Sigmoid colon (tissue), 7 donors: ENCODE measurements at places on chromosomes 12 and 14. TPM values are rescaled to one million over a fixed set of nuclear protein-coding genes. Genes with fewer than 3 reads are reported as not detected.

DNA sequence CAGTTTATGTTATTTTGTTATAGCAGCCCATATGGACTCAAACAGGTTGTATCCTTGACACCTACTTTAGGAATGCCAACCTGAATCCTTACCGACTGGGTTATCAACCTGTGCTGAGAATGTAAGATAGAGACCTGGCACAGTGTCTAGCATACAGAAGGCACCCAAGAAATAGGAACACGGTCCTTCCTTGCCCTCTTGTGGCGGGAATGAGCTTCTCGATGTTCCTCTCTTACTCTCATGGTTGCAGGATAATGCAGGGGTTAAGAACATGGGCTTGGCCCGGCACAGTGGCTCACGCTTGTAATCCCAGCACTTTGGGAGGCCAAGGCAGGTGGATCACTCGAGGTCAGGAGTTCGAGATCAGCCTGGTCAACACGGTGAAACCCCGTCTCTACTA is 6.5 kb downstream of the C12orf43 start:
- H3K27ac ChIP-seq, result no peak overlapping the region
- peaks cover 28% of the 10 kb centered on the region for H3K36me3 ChIP-seq
- no peaks in the 10 kb centered on the region for H3K27me3 ChIP-seq
- no peak for DNase-seq
- no peaks in the 10 kb centered on the region for H3K4me1 ChIP-seq

- DNase-seq, result no peak
- H3K36me3 ChIP-seq, result peaks cover 23% of the 10 kb centered on the region
- peak overlapping the region; percentile 33 for H3K27ac ChIP-seq
- no peaks in the 10 kb centered on the region for H3K27me3 ChIP-seq
- peak overlapping the region; percentile 64 for H3K4me3 ChIP-seq
These were observed 2.2 kb downstream of the SLC38A2 start for GRCh38 chr12:46370380-46370734.

GRCh38 chr14:96987086-96987474 is 189.9 kb downstream of the VRK1 start:
- H3K4me1 ChIP-seq, result no peaks in the 10 kb centered on the region
- no peaks in the 10 kb centered on the region for H3K36me3 ChIP-seq
- no peaks in the 10 kb centered on the region for H3K27me3 ChIP-seq

DNA sequence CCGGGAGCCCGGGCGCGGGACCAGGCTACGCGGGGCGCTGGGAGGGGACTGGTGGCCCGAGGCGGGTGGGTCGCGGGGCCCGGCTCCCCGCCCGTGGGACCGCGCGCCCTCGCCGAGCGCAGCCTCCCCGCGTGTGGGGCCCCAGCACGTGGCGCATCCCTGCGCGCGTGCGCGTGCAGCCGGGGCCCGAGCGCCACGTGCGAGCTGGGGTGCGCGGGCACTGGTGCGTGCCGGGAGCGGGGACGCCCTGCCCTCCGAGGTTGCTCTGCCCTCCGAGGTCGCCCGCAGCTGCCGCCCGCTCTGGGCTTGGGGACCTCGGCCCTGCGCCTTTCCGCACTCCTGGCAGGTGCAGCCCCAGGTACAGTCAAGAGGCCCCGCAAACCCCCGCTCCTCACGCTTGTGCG is 365 bp upstream of the CCDC88C start:
- H3K27me3 ChIP-seq, result peaks cover 18% of the 10 kb centered on the region
- H3K36me3 ChIP-seq, result no peaks in the 10 kb centered on the region
- H3K27ac ChIP-seq, result peak overlapping the region; percentile 49
- no peaks in the 10 kb centered on the region for H3K4me1 ChIP-seq

DNA sequence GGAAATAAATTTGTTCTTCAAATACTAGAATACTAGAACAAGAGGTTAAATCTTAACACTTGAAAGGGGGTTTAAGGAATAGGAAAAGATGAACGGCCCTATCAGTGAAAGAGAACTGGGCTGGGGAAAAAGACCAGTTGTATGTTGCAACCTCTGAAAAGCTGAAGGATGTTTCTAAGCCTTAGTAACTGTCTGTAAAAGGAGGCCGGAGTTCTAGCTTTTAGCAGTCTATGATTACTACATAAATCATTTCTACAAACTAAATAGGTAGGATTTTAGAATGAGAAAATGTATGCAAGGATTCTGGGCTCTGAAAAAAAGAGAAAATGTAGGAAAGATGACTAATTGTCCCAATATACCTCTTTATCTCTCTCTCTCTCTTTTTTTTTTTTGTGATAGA is 4.9 kb downstream of the CERS5 start:
- no peak for DNase-seq
- no peak overlapping the region for H3K4me3 ChIP-seq
- H3K27ac ChIP-seq, result no peak overlapping the region
- no peaks in the 10 kb centered on the region for H3K27me3 ChIP-seq
- peaks cover 11% of the 10 kb centered on the region for H3K4me1 ChIP-seq

DNA sequence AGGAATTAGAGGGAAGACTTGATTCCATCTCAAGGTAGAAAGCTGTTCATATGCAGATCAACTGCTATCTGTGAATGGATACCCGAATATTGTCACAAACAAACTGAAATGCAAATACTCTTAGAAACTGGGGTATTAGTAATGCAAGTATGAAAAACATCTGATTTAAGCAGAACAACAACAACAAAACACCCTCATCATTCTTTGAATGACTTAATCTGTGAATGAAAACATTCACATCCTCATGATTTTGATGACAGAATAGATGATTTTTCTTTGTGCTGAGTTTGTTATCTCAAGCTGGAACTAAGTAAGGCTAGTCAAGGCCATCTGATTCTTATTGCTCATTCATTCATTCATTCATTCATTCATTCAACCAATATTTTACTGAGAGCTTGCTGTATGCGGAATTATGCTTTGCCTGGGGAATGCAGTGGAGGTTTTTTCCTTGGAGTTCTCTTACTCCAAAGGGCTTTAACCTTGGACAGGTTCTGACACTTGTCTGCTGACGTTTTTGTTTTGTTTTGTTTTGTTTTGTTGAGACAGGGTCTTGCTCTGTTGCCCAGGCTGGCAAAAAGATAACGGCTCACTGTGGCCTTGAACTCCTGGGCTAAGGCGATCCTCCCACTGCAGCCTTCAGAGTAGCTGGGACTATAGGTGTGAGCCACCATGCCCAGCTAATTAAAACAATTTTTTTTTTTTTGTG is 23.3 kb downstream of the OR10G3 start:
- H3K4me3 ChIP-seq, result no peak overlapping the region
- H3K4me1 ChIP-seq, result peaks cover 11% of the 10 kb centered on the region
- no peaks in the 10 kb centered on the region for H3K27me3 ChIP-seq
- no peak for DNase-seq

GRCh38 chr12:65470256-65470655 is 191.8 kb downstream of the MSRB3 start:
- peaks cover 12% of the 10 kb centered on the region for H3K4me1 ChIP-seq
- no peak overlapping the region for H3K27ac ChIP-seq
- no peaks in the 10 kb centered on the region for H3K36me3 ChIP-seq
- H3K27me3 ChIP-seq, result no peaks in the 10 kb centered on the region
- H3K4me3 ChIP-seq, result no peak overlapping the region

- no peaks in the 10 kb centered on the region for H3K36me3 ChIP-seq
- H3K27me3 ChIP-seq, result no peaks in the 10 kb centered on the region
- H3K27ac ChIP-seq, result peak overlapping the region; percentile 86
- H3K4me3 ChIP-seq, result peak overlapping the region; percentile 37
These were observed 145.6 kb upstream of the NCOR2 start for GRCh38 chr12:124713041-124713435.

DNA sequence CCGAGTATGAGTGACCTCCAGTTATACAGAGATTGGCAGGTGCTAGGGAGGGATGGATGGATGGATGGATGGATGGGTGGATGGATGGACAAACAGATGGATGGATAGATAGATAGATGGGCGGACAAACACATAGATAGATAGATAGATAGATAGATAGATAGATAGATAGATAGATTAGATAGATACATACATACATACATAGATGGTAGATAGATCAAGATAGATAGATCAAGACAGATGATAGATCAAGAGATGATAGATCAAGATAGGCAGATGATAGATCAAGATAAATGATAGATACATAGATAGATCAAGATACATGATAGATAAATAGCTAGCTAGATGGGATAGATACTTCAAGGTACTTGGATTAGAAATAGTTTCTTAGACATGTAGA is 18.6 kb upstream of the RFLNA start:
- DNase-seq, result no peak
- H3K27me3 ChIP-seq, result no peaks in the 10 kb centered on the region
- no peaks in the 10 kb centered on the region for H3K36me3 ChIP-seq

GRCh38 chr14:90557516-90557915 is 160.7 kb downstream of the CALM1 start:
- H3K27ac ChIP-seq, result no peak overlapping the region
- peaks cover 13% of the 10 kb centered on the region for H3K36me3 ChIP-seq
- H3K27me3 ChIP-seq, result no peaks in the 10 kb centered on the region
- H3K4me1 ChIP-seq, result peaks cover 46% of the 10 kb centered on the region
- no peak for DNase-seq
- no peak overlapping the region for H3K4me3 ChIP-seq

GRCh38 chr12:9776781-9777180 is 16.1 kb upstream of the CD69 start:
- H3K4me1 ChIP-seq, result no peaks in the 10 kb centered on the region
- H3K4me3 ChIP-seq, result no peak overlapping the region
- no peak for DNase-seq
- H3K27me3 ChIP-seq, result no peaks in the 10 kb centered on the region
- no peak overlapping the region for H3K27ac ChIP-seq

DNA sequence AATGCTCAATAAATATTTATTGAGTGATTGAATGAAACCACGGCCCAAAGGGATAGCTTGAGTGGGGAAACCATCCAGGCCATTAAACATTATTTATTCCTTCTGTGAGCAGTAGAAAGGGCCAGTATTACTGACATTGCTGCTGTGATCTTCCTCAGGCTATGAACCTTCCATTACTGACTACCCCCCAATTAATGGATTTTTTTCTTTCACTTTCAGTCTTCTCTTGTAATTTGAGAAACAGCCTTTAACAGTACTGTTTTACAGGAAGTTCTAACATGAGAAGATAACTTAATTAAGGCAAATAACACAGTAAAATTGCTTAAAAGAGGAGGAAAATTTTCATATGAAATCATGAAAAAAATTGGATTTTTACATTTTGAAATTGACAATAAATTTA is 629.5 kb downstream of the TRHDE start:
- H3K27ac ChIP-seq, result no peak overlapping the region
- no peaks in the 10 kb centered on the region for H3K4me1 ChIP-seq
- no peak overlapping the region for H3K4me3 ChIP-seq
- H3K36me3 ChIP-seq, result no peaks in the 10 kb centered on the region
- no peaks in the 10 kb centered on the region for H3K27me3 ChIP-seq

WIF1 gene
- not detected for total RNA-seq

ZBTB42 gene
- total RNA-seq, result 1.5 TPM

IQSEC3 gene
- 1.1 TPM for total RNA-seq

PTGER2 gene
- 0.55 TPM for total RNA-seq

OTOGL gene
- total RNA-seq, result 0.81 TPM

WASHC4 gene
- 43.3 TPM for total RNA-seq

WNT1 gene
- total RNA-seq, result not detected

GPR68 gene
- total RNA-seq, result 1.7 TPM
